Naive thymus-derived CD4-positive, alpha-beta T cell (primary cell): ENCODE measurements at places on chromosomes 3 and 15. TPM values are rescaled to one million over a fixed set of nuclear protein-coding genes. Genes with fewer than 3 reads are reported as not detected.

DNA sequence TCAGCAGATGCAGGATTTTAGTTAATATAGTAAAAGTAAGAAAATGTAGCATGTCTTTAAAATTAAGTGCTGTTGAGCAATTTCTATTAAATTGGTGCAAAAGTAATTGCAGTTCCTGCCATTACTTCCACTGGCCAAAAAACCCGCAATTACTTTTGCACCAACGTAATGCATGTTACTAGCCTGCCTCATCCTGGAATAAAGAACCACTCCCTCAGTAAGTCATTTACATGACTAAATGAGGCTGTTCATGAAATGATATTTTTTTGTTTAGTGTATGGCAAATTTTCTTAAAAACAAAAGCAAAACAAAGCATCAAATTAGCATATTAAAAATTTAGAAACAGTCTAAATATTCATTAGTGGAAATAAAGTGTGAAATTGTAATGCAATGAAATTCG lies 180.4 kb downstream of the DIPK2A start:
- no peak overlapping the region for H3K4me3 ChIP-seq
- no peaks in the 10 kb centered on the region for H3K27me3 ChIP-seq
- no peaks in the 10 kb centered on the region for H3K4me1 ChIP-seq
- DNase-seq = no peak
- no peaks in the 10 kb centered on the region for H3K36me3 ChIP-seq

- no peak for DNase-seq
- H3K27me3 ChIP-seq = no peaks in the 10 kb centered on the region
- H3K4me3 ChIP-seq = no peak overlapping the region
- no peaks in the 10 kb centered on the region for H3K36me3 ChIP-seq
- peaks cover 24% of the 10 kb centered on the region for H3K4me1 ChIP-seq
- no peak overlapping the region for H3K27ac ChIP-seq
Observed at GRCh38 chr3:37991109-37991508, 523 bp downstream of the VILL start.

The ZPLD1 gene
- polyA plus RNA-seq = not detected

The APPL1 gene
- 37.4 TPM for polyA plus RNA-seq

- H3K27me3 ChIP-seq = no peaks in the 10 kb centered on the region
- H3K27ac ChIP-seq = no peak overlapping the region
- DNase-seq = no peak
- H3K36me3 ChIP-seq = no peaks in the 10 kb centered on the region
Observed at GRCh38 chr3:50657407-50657806, 17.3 kb upstream of the DOCK3 start.

- no peaks in the 10 kb centered on the region for H3K27me3 ChIP-seq
- peaks cover 37% of the 10 kb centered on the region for H3K4me1 ChIP-seq
Observed at GRCh38 chr3:66480666-66481065, 20.2 kb downstream of the LRIG1 start.

DNA sequence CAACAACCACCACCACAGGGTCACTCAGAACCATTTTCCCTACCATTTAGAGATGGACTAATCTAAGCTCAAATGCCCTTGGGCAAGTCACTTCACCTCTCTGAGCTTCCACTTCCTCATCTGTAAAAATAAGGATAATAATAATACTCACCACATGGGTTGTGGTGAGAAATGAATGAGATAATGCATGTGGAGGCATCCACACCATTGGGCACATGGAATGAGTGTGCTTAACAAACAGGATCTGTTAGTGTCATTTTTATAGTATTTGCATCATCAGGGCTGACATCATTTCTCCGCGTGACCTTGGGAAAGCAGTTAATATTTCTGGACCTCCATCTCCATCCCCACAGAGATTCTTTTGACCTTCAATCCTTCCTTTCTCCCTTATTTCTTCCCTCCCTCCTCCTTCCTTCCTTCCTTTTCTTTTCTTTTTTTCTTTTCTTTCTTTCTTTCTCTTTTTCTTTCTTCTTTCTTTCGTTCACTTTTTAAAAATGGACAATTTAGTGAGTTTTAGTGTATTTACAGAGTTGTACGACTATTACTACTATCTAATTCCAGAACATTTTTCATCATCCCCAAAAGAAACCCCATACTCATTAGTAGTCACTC lies 7.7 kb upstream of the RFT1 start:
- no peaks in the 10 kb centered on the region for H3K4me1 ChIP-seq
- no peak for DNase-seq
- no peak overlapping the region for H3K4me3 ChIP-seq
- H3K27me3 ChIP-seq = no peaks in the 10 kb centered on the region
- no peaks in the 10 kb centered on the region for H3K36me3 ChIP-seq
- H3K27ac ChIP-seq = no peak overlapping the region

- no peaks in the 10 kb centered on the region for H3K4me1 ChIP-seq
- H3K27me3 ChIP-seq = no peaks in the 10 kb centered on the region
- no peak overlapping the region for H3K4me3 ChIP-seq
- no peak overlapping the region for H3K27ac ChIP-seq
- no peak for DNase-seq
- no peaks in the 10 kb centered on the region for H3K36me3 ChIP-seq
Observed at GRCh38 chr15:70835841-70836240, 18.1 kb downstream of the LARP6 start.

The POLQ gene
- 0.09 TPM for polyA plus RNA-seq
